ENCODE measurements at places on chromosomes 5 and 9.
A peak's percentile ranks its signal among the peaks of the same experiment; 100 is the strongest.

DNA sequence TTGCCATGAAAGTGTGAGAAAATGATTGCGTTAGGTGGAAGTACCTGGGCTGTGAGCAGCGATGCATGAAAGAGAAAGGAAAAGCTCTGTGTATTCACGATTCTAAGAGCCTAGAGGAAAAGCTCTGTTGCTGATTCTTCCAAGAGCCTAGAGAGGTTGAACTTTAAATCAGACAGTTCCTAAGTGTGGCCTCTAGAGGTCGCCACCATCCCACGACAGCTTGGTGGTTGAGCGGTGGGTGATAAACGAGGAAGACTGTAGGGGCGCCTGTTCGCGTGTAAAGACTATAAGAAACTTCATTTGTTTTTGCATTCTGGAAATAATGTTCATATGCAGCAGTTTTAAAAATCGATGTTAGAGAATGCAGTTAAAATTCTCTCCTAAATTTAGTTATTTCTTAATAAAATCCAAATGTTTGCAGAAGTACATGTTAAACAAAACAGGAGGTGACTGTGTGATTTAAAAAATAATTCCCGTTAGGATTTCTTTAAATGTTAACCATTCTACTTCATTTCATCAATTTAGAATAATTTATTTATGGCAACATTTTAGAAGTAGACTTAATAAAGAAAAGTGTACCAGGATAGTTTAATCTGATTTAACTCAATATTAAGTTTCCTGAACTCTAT is 107.7 kb downstream of the TENT4A start:
- DNase-seq: peak; percentile 81

GRCh38 chr5:74122979-74123590 is 497.1 kb downstream of the ARHGEF28 start:
- no peak for DNase-seq

DNA sequence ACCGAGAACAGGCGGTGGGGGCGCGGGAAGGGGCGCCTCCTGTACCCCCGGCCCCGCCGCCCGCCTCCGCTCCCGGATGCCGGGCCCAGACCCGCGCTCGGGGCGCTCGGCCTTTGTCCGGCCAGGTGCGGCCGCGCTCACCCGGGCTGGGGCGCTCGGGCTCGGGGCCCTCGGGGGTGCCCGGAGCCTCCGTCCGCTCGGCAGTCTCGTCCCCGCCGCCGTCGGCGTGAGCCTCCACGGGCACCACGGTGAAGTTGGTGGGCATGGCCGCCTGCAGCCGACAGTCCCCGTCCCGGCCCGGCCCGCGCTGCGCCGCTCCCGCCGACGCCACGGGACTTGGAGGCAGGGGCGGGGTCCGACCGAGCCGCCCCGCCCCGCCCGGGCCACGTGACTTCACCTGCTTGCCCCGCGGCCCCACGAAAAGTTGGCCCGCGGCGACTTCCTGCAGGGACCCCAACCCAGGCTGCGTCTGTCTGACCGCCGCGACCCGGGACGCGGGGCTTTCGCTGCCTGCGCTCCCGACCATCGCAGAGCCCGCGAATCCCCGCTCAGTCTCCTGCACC is at the start of gene SLC12A7:
TSS of gene SLC12A7 (minus strand) at position 337 of the 563 bp plus-strand sequence. CDS start at position 265, 72 bp downstream.
- peak; percentile 73 for DNase-seq

DNA sequence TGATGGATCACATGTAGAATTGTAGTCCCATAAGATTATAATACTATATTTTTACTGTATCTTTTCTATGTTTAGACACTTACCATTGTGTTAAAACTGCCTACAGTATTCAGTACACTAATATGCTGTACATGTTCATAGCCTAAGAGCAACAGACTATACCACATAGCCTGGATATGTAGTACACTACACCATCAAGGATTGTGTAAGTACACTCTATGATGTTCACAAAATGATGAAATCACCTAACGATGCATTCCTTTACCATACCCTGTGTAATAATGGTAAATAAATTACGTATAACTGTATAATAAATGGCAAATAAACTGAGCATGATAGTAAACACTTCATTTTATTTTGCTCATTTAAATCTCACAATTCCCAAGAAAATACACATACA is 60.3 kb downstream of the RICTOR start:
- DNase-seq: no peak

- DNase-seq: no peak
Observed at GRCh38 chr5:124871303-124871702, 124.9 kb upstream of the ZNF608 start.

DNA sequence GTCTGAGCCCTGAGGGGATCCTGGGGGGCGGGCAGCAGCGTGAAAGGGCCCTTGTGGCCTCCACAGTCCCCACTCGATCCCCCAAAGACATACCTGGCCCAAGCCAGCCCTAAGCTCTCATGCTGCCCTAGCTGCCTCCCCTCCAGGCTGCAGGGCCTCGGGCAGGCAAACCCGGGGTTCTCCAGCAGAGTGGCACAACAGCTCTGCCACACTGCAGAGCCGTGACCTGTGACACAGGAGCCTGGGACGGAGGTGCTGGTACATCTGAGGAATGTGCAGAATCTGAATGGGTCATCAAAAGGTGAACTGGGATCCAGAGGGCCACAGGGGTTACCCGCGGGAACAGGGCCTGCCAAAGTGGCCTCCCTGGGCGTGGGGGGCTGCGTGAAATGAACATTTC is 163.2 kb downstream of the DAB2IP start:
- peak; percentile 36 for DNase-seq

DNA sequence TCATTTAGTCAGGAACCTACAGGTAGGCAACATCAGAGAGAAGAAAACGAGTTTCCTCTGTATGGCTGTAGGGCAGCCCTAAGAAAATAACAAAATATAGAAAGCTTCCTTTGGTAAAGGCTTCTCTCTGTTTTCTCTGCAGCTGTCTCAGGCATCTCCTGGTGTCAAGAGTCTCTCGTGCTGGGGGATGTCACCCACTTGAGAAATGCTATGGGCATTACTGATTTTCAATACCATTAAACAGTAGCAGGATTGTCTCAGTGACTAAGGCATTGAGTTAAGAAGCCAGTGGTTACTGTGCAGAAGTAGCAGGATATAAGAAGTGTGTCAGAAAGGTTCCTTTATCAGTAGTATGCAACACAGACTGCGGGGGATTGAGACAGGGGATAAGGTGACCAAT is 32.4 kb downstream of the LIFR start:
- DNase-seq: no peak

DNA sequence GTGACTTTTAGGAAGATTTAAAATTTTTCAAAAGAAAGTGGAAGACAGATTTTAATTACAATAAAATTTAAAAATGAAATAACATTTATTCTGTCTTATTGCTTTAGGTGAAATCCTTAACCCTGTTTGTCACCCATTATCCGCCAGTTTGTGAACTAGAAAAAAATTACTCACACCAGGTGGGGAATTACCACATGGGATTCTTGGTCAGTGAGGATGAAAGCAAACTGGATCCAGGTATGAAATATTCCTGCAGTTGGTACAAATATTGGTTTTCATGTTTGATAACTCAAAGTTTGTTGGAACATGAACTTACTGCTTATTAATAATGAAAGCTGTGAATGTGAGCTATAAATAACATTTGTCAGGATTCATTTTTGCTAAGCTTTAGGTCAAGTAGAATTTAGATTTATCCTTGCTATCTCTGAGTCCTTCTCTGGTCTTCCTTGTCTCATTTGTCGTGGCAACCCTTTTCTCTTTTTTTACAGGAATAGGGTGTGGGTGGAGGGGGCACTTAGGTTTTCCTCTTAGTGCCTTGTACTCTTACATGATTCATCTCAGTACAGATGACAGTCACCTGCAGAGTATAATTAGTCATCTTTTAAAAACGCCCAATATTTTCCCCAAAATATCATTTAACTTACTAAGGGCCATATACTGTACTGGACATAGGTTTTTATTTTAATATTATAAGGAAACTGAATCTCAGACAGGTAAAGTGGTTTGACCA is 95.3 kb upstream of the RASGRF2 start:
- DNase-seq: no peak

DNA sequence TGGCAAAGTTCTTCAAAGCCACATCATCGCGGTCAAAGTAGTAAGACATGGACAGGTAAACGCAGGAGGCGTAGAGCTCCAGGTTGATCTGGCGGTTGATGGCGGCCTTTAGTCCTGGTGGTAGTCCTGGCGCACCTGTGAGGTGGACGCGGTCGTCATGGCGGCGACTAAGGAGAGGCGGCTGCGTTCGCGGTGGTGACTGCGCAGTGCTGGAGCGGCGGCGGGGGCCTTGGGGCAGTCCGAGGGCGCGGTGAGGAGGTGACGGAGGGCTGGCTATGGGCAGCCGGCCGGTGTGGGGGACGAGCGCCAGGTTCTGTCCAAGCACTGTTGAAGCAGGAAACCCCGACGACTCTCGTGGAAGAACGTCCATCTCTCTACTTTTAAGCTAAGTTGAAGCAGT is 136.8 kb downstream of the BASP1 start:
- DNase-seq: no peak

DNA sequence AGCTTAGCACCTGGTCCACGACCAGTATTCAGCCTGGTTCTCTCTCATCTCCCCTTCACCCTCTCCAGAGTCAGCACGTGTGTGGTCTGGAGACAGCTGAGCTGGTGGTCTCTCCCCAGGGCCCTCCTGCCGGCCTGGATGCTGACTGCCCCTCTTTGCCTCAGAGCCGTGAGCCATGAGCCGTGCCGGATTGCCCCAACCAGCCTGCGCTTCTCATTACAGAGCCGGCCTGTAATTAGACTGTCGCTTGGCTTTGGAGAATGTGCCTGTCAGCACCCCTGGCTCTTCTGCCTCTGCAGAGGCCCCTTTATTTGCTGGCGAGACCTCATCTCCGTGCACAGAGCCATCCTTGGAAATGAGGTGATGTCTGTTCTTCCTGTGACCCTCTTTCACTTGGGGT is 118.7 kb upstream of the BOD1 start:
- DNase-seq: peak; percentile 50

DNA sequence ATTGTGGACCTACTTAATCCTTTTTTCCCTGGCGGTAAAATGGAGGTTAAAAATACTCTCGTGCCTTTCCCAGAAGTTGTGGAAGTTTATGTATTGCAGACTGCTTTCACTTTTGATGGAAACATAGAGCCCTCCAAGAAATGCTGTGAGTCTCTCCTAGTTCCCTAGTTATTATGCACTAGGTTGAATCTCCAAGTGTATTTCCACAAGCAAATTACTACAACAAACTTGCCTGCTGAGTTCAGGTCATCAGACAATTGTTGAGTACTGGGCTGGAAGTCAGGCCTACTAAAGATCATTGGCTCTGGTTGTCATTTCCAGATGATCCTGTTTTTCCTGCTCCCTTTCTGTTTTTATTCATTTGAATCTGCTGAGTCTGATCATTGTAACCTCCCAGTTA is 104.1 kb downstream of the CD180 start:
- DNase-seq: no peak

DNA sequence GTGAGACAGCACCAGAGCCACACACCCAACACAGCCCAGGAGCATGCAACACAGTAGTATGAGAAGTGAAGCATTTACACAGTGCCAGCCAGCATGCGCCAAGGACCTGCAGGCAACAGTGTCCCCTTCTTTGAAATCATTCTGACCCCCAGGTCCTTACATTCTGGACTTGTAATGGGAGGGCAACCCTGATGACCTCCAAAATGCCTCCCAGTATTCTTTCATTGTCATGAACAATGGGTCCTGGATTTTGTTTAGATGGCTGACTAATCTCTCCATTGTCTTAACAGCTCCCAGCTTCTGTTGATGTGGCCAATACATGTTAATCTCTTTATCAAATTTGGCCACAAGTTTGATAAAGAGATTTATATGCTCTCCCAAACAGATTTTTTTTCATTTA is 417.1 kb downstream of the DMRTA1 start:
- no peak for DNase-seq

DNA sequence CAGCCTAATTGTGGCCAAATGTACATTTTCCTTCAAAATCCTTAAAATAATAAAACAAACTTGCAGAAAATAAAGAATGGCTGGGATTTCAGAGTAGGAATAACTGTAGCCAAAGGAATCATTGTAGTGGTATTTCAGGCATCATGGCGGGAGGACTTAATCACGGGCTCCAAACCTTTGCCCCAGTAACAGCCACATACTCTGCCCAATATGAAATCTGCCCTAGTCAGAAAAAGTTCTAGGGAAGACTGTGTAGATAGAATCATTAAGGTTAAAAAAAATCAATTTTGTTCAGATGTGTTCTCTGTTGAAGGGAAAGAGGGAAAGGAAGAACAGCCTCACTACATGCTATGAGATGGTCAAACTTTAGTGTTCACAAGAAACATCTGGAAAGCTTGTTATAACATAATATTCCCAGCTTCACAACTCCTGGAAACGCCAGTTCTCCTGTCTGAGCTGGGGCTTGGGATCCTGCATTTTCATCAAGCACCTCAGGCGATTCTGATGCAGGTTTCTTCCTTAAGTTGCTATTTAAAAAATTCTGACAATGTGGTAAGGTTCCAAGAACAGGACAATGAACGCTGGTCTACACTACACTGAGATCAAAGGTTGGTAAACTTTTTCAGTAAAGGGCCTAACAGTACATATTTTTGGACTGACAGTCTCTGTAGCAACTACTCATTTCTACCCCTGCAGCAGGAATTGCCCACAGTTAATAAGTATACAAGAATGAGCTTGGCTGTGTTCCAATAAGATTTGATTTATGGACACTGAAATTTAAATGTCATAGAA is 87.9 kb downstream of the CEMIP2 start:
- DNase-seq: no peak

DNA sequence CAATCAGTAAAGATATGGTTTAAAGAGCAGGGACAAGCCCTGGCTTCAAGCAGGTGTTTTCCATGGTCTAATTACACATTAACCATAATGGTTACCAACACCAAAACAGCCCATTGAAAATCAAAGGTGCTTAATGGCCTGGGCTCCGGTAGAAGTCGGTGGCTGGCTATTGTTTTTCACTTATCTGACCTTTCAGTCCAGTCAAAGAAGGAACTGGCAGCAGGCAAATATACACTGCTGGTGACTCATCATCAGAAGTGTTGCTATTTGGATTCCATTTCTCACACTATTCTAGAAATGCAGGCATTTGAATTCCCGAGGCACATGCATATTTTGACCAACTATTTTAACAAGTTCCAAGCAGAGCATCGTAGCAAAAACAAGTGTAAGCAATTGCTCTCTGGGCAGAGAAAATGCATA is 26.3 kb upstream of the GABRP start:
- DNase-seq: no peak

DNA sequence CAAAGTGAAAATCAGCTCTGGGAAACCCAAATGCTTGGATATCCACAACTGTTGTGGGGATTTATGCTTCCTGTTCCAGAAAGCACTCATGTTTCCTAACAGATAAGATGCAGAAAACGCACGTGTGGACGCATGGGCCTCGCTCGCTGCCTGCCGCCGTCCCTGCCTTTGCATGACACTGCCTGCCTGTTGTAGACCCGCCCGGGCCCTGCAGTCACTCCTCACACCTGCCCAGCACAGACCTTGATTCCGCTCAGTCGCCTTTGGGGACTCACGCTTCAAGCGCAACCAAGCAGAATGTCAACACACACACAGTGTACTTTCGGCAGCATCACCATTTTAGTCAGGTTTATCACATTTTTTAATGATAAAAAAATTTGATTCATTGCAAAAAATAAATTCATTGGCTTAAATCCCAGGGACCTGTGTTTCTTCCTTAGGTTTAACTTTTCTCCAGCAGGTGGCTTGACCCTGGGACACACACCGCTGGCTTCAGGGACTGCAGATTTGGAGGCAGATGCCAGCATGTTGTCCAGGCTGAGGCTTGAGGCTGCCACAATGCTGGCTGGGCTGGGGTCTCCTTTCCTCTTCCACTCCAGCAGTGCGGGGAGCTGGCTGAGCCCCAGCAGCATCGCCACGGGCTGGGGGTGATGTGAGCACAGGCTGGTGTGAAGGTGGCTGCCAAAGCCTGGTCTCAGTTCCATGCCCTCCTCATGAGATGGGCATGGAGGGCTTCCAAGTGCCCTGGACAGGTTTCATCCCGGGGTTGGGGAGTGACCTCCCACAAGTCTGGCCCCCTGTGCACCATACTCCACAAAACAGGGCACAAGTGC is 416.9 kb upstream of the IRX4 start:
- no peak for DNase-seq

- DNase-seq: no peak
Observed at GRCh38 chr5:57753446-57753845, 270.8 kb upstream of the ACTBL2 start.
